ENCODE measurements at places on chromosomes 11 and 22. TPM values are rescaled to one million over a fixed set of nuclear protein-coding genes. Genes with fewer than 3 reads are reported as not detected.
A peak's percentile ranks its signal among the peaks of the same experiment; 100 is the strongest.

Gene OR5B12
- total RNA-seq, result not detected

Gene PRODH
- 4.3 TPM for total RNA-seq

Gene OR2AG1
- not detected for total RNA-seq

Gene CASP5
- not detected for total RNA-seq

Gene INCENP
- 10.9 TPM for total RNA-seq

Gene AASDHPPT
- 63.9 TPM for total RNA-seq

Gene RTN3
- total RNA-seq, result 49.5 TPM

Gene MMP8
- not detected for total RNA-seq

Gene GGTLC2
- total RNA-seq, result not detected

DNA sequence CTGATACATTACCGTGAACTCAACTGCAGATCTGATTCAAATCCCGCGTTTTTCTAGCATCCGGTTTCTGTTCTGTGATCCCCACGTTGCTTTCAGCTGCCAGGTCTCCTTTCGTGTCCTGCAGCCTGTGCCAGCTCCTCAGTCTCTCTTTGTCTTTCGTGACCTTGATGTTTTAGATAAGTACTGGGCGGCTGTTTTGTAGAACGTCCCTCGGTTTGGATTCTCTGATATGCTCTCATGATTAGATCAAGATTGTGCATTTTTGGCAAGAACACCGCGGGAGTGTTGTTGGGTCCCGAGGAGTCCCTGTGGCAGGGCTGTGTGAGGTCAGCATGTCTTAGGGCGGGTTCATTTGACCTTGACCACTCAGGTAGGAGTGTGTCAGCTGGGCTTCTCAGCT lies 38.6 kb downstream of the KCNQ1 start:
- DNase-seq, result no peak

GRCh38 chr11:115920841-115921480 lies 416.7 kb upstream of the CADM1 start:
- peak; percentile 86 for DNase-seq

GRCh38 chr22:35618427-35619223 lies 1.5 kb upstream of the MB start:
- DNase-seq, result no peak

- peak; percentile 16 for DNase-seq
Measured at GRCh38 chr22:50276143-50276542, 6.0 kb upstream of the MAPK11 start.

DNA sequence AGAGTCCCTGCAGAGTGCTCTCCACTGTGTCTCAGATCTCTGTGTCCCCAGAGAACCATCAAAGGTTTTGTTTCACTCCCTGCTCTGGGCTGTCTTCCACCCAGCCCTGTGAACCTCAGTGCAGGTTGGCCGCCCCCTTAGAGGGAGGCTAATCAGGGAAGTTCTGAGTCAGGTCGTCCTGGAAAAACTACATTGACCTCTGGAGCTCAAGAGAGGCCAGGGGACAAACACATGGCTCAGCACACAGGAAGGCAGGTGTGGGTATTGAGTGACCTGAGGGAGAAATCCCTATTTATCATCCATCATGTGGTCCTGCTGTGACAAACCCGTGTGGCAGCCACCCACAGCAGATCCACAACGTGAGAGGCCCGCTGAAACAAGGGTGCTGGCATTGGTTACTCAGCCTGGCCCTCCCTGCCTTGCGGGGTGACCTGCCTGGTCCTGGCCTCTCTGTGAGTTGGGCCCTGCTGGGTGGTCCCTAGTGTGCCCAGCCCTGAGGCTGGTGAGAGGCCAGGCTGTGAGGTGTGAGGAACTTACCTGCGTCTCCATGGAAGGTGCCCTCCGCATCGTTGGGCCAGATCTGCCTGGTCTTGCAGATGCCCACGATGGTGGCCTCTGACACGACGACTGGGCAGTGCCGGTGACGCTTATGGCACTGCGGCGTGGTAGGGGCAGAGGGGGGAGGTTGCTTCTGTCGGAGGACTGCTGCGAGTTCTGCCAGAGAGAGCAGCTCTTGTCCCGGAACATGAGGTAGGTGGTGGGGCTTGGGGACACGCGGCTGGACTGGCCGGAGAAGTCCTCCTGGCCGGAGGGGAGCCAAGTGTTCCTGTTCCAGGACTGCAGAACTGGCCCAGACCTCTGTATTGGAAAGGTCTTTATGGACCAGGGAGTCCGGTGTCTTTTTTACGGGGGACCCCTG lies 669 bp upstream of the BCR start:
- DNase-seq, result peak; percentile 59

GRCh38 chr11:12602421-12602820 lies 71.8 kb upstream of the TEAD1 start:
- DNase-seq, result peak; percentile 54

DNA sequence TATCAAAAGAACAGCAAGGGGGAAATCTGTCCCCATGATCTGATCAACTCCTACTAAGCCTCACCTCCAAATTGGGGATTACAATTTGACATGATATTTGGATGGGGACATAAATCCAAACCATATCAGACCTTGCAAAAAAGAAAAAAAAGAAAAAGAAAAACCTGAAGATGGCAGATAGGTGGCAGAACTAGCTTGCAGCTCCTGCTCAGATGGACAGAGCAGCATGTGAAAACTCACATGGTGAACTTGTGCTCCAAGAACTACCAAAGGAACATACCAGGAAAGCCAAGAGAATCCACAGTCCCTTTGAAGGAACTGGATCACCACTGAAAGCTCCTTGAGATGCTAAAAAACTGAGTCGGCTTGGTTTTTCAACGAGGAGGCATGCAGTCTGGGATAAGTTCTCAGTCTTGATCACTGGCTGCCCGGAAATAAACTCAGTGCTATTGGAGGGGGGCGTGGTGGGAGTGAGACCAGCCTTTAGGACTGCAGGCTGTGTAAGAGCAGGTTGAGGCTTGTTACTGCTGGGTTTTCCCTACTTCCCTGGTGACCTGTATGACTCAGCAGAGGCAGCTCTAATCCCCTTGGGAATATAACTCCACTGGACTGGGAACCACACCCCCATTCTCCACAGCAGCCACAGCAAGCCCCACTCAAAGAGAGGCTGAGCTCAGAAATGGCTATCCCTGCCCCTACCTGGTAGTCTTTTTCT lies 358.3 kb upstream of the ARHGAP42 start:
- DNase-seq, result peak; percentile 52

GRCh38 chr11:100340466-100341319 lies 346.4 kb upstream of the ARHGAP42 start:
- peak; percentile 15 for DNase-seq

DNA sequence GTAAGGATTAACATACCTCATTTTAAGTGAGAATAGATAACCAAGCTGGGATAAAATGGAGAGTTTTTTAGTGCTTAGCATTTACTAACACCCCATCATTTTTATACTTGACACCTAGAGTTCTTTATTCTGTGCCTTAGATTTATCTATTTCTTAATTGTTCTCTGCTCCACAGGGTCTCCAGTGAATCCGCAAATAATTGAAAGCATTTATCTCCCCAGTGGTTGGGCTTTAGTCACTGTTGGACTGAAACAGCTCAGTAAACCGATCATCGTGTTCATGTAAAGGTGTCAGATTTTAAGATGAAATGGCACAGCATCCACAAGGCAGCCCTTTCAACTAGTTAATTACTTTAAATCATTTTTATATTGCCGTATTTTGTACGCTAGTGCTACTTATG lies 17.8 kb upstream of the GRIA4 start:
- DNase-seq, result no peak

DNA sequence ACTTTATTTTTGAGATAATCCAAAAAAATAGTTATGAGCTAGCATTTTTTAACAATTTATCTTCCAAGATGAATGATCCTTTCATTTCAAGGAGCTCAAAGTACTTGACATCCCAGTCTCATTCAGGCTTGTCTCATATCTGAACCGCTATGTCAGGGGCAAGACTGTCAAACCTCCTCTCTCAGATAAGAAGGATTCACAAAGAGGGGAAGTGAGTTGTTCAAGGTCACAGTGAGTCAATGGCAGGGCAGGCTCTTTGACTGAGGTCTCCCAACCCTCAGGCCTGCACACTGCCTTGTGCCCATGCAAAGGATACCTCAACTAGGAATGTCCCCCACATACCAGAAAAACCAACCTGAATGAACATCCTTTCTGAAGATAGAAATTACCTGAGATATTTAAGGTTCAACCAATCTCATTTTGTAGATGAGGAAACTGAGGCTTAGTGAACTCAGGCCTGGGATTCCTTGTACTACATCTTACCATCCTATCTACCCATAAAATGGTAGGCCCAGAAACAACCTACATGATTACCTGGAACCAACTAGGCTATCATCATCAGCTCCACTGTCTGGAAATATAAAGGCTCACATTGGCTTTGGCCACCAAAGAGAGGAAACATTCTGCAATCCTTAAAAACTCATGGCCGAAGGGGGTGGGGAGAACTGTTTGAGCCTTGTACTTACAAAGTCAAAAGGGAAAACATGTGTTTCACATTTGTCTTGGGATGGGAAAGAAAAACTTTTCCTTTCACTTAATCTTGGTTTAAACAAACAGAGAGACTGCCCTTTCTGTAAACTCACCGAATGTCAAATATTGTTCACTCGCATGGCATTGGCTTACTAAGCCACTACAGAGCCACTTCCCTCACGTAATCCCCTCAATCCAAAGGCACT lies 51.1 kb downstream of the LIF start:
- no peak for DNase-seq

DNA sequence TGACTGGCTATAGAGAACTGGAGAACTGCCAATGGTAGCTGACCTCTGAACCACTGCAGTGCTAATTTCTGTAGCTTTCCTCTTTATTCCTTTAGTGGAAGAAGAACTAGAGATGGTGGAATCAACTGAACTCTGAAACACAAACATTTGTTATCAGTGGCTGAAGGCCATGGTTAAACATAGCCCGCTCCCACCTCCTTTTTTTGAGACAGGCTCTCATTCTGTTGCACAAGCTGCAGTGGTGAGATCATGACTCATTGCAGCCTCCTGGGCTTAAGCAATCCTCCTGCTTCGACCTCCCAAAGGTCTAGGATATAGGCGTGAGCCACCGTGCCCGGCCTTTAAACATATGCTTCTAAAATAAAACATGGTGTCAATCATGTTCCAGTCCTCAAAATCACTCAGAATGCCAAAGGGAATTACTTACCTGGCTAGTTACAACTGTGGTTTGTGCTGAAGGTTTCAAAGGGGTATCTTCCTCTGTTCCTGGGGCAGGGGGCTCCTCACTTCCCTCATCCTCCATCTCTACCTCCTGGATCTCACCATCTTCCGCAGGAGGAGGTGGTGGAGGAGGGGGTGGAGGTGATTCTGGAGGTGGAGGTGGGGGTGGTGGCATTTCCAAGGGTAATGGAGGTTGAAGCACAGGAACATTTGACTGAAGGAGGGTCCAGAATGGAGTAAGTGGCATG lies 9.0 kb upstream of the AGBL2 start:
- DNase-seq, result peak; percentile 38

GRCh38 chr11:75474240-75474639 lies 41.2 kb upstream of the KLHL35 start:
- peak; percentile 34 for DNase-seq

All from renal cortical epithelial cell (primary cell).